ENCODE measurements at places on chromosomes 7 and 10.

DNA sequence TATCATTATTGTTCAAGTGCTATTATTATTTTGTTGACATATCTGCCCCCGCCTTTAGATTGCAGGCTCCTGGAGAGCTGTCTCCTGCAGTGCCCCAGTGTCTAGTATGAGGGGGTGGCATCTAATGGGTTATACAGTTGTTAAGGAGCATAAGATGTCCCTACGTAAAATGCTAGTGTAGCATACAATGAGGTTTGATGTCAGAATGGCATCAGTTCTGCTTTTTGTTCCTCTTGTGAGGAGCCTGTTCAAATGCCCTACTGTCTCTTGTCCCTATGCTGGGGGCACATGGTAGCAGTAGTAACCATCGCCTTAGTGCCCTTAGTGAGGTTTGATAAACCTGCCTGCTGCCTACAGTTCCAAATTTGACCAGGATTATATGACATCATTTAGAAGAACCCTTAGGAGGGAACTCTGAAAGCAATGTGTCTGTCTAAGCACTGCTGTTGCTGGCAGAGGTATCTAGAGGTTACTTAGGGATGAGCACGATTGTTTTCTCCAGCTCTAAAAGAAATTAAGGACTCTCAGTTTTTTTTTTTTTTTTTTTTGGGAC is 9.7 kb downstream of the CREM start:
- no peak for DNase-seq

DNA sequence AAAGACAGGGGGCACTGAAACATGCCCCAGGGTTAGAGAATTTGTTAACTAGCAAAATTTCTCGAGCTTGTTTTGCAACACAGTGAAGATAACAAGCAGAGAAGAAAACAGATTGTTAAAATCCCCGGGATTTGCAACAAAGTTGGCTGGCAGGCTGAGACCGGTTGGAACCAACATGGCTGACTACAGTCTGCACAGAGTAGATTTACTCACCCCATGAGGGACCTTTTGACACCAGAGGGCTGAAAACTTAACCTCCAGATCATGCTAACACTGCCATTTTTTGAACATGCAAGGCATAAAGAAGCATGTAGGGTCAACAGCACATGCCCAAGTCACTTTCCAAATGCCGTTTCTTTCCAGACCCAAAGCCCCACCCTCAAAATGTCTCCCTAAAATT is 95.2 kb upstream of the TMEM26 start:
- no peak for DNase-seq

DNA sequence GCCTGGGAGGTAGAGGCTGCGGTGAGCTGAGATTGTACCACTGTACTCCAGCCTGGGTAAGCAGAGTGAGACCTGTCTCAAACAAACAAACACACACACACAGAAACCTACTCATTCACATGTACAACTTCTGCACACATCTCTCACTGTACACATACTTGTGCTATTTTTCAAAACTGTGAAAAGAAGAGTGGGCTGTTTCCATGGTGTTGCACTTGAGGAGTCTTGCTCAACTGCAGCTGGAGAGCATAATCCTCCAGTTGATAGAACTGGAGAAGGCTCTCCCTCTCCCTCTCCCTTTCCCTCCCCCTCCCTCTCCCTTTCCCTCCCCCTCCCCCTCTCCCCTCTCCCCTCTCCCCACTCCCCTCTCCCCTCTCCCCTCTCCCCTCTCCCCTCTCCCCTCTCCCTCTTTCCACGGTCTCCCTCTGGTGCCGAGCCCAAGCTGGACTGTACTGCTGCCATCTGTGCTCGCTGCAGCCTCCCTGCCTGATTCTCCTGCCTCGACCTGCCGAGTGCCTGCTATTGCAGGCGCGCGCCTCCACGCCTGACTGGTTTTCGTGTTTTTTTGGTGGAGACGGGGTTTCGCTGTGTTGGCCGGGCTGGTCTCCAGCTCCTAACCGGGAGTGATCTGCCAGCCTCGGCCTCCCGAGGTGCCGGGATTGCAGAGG is 43.7 kb upstream of the DLD start:
- DNase-seq, result no peak

- no peak for DNase-seq
These were observed 27.0 kb upstream of the FAM107B start for GRCh38 chr10:14801723-14802122.

- no peak for DNase-seq
These were observed 60.3 kb downstream of the WNT2 start for GRCh38 chr7:117262546-117262945.

- no peak for DNase-seq
These were observed 97.4 kb downstream of the ELFN1 start for GRCh38 chr7:1767524-1767923.

- DNase-seq, result no peak
These were observed 35.8 kb downstream of the PALS2 start for GRCh38 chr7:24609059-24609458.

DNA sequence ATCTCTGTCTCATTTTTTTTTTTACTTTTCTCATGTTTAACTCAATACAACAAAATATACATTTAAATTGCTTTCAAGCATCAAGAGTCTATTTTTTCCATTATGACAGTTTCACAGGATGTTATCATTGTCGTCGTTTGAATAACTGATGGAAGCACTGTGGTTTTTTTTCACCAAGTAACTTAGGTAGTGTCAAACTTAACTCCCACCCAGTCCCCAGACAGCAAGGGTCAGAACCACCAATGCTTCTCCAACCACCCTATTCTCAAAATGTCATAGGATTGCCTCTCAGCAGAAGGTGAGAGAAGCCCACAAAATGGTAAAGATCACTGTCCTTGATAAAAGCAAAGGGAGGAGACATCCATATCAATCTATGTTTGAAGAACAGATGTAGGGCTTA is 339.4 kb downstream of the SFMBT2 start:
- no peak for DNase-seq

- no peak for DNase-seq
These were observed 35.0 kb downstream of the CCDC146 start for GRCh38 chr7:77157446-77157845.

DNA sequence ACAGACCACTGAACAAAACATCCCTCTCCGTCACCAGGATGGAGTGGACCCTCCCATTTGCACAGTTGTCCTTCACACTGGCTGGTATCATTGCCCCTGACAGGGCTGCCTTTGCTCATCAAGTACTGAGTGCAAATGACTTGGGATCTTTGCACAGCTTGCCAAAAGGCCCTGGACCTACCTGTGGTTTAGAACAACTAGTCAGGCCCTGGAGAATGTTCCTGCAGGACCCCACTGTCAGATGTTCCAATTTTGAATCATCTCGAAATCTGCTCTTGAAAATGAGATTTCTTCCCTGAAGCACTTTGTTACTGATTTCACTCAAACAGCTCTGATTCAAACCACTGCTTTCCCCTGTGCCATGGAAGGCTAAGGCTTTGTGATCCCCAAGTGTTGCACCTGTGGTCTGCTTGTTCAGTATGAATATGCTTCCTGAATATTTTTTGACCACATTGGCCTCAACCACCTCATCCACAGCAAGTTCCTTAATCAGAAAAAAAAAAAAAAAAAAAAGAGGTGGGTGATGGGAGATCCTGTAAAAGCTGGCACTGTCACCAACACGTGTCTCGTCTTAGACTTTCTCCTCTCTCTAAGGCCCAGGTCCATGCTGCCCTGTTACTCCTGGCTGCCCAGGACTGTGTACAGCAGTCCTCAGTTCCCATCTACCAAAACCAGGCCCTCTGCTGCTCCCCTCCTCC is 2.7 kb upstream of the AOAH start:
- no peak for DNase-seq

DNA sequence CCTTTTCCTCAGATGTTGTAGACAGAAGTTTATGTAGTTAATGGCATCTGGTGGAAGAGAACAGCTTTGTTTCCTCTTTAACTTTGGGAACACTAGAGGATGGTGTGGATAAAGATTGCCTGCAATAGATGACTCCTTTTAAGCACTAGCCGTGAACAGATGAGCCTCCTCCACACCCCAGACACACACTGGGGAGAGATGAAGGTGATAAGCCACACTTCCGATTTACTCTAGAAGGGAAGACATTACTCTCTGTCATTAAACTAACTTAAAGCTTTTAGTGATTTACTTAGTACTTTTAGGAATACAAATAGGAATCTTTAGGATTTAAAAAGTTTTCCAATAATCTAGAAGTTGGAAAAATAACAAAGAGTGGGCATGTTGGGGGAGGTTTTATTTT is 6.8 kb downstream of the HSPA14 start:
- DNase-seq, result no peak

DNA sequence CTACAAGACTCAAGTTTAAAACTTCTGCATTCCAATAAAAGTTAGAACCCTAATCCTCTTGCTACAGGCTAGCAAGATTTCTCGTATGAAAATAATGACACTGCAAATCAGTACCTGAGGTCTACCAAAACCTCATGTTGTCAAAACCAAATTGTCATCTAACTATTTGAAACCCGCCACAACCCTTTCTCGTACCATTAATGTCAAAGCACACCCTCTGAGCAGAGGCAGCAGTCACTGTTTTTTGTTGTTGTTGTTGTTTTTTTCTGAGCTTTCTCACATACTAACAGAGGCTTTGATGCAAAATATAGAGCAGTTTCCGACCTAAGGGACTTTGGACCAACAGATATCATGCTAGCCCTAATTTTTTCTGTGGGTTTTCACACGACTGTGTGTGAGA is 563.9 kb upstream of the C7orf33 start:
- no peak for DNase-seq

- peak; percentile 79 for DNase-seq
These were observed 136.1 kb downstream of the ICA1 start for GRCh38 chr7:8125680-8126444.

GRCh38 chr10:121956111-121957061 is 18.6 kb downstream of the NSMCE4A start:
- no peak for DNase-seq

GRCh38 chr7:157412021-157412443 is 75.2 kb downstream of the DNAJB6 start:
- no peak for DNase-seq

GRCh38 chr10:88541116-88541626 is 41.9 kb downstream of the RNLS start:
- no peak for DNase-seq

GRCh38 chr10:15700078-15700674 is 19.5 kb downstream of the ITGA8 start:
- no peak for DNase-seq

DNA sequence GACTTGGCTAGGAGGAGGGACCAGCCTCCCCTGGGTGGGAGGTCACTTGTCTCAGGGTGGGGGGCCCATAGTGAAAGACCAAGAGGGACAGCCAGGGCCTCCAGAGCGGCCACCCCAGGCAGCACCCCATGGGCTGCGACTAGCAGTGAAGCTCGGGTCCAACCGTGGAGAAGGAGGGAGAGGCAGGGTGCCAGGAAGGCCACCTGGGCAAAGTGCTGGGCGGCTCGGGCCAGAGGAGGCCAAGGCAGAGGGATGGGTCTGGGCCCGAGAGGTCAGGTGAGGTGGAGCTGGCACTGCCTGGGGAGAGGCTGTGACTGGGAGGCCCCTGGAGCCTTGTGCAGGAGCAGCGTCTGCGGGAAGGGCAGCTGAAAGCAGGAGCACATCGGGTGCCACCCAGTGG is 41.8 kb downstream of the CLRN3 start:
- DNase-seq, result no peak

- DNase-seq, result no peak
These were observed 11.2 kb upstream of the WIPF3 start for GRCh38 chr7:29794959-29795629.

GRCh38 chr7:74481458-74482196 is 27.9 kb downstream of the GTF2IRD1 start:
- DNase-seq, result no peak

DNA sequence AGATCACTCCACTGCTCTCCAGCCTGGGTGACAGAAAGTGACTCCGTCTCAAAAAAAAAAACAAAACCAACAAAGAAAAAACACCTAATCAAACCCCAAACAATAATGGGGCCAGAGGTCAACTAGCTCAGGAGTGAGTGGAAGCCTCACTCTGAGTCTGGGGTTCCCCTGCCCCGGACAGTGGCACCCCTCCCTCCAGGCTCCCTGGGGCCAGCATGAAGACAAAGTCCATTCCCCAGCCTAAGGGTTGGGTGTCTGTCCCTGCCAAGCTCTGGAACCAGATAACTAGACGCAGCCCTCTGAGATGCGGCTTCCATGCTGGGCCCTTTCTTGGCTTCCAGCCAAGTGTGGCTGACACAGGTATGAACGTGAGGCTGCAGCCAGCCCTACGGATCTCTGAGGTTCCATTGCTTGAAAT is 1.7 kb upstream of the FUOM start:
- no peak for DNase-seq

GRCh38 chr10:33749067-33749735 is 414.7 kb upstream of the NRP1 start:
- DNase-seq, result no peak

GRCh38 chr7:84302949-84303348 is 108.4 kb upstream of the SEMA3A start:
- no peak for DNase-seq

GRCh38 chr10:105759669-105760068 is 1118.6 kb downstream of the SORCS3 start:
- no peak for DNase-seq

GRCh38 chr10:117550599-117551329 is 8.2 kb downstream of the EMX2 start:
- no peak for DNase-seq

- no peak for DNase-seq
These were observed 6.9 kb upstream of the NOBOX start for GRCh38 chr7:144410441-144410840.

GRCh38 chr7:76294344-76295024 is 8.0 kb upstream of the HSPB1 start:
- DNase-seq, result no peak

DNA sequence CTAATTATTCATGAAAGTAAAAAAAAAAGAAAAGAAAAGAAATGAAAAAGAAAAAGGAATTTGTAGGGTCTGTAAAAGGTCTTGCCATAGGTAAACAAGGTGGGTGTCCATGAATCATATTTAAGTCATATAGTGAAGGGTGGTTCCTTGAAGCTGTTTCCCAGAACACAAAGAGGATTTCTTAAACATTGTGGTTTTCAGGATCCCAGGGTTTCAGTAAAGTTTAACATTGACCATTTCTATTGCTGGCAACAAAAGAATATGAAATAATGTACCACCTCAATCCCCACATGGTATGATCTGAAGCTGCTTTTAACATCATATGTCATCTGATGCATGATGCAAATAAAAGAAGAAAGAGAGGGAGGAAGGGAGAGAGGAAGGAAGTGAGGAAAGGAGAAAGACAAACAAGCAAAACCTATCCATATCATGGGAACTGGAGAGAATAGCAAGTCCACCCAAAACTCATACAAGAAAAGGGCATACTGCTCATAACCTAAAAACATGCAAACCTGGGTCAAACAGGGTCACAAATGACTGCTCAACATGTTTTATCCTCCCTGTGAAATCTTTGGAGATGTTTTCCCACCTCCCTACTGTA is 663.5 kb downstream of the SORCS1 start:
- DNase-seq, result no peak

GRCh38 chr10:86961481-86962091 is 3.2 kb downstream of the SNCG start:
- DNase-seq, result no peak

Data from CD8-positive, alpha-beta memory T cell (primary cell).